ENCODE measurements at places on chromosomes 1 and 21.

DNA sequence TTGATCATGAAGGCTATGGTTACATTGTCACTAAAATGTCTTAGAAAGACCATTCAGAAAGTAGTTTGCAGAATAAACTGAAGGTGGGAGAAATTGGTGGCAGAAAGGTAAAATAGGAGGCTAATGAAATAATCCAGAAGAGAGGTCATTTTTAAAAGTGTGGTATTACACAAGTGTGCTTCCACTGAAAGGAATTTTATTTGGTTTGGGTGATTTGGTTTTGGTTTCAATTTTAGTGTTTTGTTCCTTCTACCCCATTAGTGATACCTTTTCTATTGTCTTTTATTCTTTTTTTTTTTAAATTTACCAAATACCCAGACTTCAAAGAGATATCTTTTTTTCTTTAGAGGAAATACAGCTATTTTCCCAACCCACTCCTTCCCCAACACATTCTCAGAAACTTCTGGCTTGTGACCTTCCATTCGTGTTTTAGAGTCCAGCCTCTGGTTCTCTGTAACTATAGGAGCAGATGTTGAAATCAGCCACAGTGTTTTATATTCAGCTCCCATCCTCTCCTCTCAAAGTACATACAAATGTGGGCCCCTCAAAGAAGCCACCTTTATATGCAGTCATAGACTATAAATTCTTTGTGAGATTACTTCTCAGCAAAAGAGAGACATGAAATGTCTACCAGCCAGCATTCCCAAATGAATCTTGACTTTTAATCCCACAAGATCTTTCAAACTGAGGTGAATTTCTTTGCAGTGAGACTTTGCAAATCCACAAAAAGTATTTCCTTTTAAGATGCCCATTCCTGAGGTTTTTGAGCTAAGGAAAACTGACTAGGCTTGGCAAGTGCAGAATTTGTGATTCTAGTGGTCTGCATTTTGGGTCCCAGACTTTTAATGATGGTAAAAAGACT lies 42.0 kb upstream of the PALMD start:
- no peak for DNase-seq

- no peak for DNase-seq
Measured at GRCh38 chr1:50332941-50333594, 90.2 kb downstream of the DMRTA2 start.

DNA sequence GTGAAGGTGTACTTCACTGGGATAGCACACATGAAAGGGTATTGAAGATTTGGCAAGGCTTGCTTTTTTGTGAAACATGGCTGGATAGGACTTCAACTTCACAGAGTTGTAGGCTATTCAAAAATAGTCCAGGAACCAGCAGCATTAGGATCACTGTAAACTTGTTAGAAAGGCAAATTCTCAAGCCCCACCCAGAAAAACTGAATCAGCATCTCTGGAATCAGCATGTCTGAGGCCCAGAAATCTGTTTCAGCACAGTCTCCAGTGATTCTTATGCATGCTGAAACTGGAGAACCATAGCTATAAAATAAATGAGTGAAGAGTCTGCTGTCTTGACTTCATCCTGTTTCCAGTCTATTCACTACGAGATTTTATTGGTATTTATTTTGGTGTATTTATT lies 8.1 kb upstream of the KRTAP21-3 start:
- DNase-seq: no peak

DNA sequence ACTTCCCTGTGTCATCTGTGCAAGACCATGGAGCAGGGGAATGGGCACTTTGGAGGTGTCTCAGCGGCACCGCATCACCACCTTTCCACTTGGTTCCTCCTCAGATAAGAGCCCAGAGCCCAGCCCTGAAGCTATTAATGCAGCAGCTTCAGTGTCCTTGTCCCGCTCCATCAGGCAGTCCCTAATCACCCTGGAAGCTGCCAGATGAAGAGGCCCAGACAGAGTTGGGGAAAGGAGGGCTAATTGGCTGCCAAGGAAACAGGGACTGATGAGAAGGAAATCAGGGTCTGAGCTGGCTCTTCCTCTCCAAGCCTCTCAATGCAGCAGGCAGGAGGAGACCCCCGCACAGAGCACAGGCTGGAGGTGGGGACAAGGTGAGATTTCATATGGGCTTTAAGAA lies 83.1 kb upstream of the KLHDC7A start:
- DNase-seq: no peak

GRCh38 chr1:212982430-212983152 lies 32.2 kb downstream of the VASH2 start:
- DNase-seq: no peak

DNA sequence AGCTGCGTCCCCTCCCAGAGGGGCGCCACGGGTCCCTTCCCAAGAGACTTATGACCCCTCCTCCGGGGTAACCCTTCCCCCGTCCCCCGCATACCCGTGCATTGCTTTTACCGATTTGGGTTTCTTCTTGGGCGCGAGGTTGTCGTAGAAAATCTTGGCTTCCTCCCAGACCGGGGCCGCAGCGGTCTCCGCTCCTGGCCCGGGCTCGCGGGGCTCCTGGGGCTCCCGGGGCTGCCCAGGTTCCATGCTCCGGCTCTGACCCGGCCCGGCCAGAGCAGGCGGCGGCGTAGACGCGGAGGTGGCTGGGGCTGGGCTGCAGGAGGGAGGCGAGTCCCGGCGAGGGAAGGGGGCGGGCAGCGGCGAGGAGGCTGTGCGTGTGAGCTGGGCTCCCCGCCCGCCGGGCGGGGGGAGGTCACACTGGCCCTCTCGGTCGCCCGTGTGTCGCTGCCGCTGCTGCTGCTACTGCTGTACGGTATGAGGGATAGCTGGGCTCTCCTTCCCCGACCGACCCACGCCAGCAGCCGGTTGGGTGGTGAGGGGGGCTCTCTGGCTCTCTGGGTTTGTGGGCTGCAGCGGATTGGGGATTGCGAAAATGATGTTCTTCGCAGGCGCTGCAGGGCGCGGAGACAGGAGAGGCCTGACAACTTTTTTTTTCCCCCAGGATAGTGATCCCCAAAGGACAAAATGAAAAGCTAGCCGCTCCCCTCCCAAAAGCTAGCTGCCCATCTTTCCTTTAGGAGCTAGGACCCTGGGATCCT lies at the start of gene NT5C1A:
NT5C1A (minus strand) TSS at position 315 of the 758 bp plus-strand sequence; CDS start at position 246, 69 bp downstream.
- DNase-seq: no peak

- DNase-seq: no peak
Measured at GRCh38 chr21:26739189-26739588, 106.0 kb downstream of the ADAMTS1 start.

DNA sequence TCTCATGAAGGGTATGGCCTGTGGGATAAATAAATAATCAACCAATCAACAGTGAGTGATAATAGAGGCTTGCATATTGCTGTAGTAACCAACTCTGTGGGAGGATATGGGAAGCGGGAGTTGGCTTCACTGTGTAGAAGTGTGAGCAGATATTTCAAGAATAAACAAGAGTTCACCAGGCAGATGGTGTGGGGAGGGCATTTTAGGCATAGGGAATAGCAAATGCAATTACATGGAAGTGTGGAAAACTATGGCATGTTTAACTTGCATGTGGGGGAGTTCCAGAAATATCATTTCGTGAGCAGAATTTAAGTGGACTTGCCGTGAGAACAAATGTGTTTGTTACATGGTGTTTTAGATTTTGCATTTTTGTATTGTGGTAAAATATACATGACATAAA lies 95.2 kb downstream of the SPATA46 start:
- no peak for DNase-seq

- no peak for DNase-seq
Measured at GRCh38 chr1:151435174-151435573, 24.1 kb downstream of the POGZ start.

DNA sequence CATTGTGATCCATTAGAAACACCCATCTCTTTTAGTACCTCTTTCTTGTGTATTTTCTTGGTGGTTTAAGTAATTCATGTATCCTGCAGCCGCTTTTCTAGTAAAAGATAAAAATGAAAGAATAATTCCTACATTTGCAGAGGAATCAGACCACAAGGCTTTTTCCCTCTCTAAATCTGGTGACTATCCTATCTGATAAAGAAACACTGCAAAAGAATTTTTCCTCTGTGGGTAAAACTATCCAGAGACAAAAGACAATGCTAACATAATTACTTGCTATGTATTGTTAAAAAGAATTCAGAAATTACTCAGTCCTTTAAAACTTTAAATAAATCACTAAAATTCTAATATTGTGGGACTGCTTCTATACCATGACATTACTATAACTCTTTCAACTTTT lies 51.0 kb downstream of the PRRX1 start:
- no peak for DNase-seq

DNA sequence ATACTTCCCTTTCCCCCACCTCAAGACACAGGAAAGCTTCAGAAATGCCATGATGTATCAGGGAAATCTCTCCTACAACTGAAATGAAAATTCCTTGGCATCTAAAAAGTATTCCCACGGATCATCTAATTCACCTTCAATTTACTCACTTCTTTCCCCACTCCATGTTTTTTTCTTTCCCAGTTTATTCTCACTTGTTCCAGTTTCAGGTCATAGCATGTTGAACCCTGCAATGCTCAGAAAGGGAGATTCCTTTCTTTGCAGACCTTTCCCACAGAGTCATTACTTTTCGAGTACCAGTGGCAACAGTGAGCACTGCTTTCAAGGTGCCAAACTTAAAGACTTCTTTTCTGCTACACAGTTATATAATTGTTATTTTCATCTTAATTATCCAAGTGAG lies 305.0 kb downstream of the VAV3 start:
- no peak for DNase-seq

GRCh38 chr1:31258581-31258980 lies 18.9 kb upstream of the NKAIN1 start:
- no peak for DNase-seq

DNA sequence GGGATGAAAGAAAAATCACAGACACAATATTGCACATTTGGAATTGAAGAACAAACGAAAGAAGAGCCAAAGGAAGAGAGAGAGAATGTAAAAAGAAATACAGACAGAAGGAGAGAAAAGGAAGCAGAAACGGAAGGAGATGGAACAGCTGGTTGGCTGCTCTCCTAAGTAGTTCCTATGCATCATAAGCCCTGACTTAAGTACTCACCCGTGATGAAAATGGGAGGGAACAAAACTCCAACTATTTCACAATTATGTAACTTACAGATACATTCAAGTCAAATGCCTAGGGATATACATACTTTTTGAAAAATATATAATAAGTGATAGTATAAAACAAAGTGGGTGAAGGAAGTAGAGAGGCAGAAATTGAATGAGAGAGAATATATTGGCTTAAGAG lies 88.5 kb downstream of the TTLL7 start:
- no peak for DNase-seq

DNA sequence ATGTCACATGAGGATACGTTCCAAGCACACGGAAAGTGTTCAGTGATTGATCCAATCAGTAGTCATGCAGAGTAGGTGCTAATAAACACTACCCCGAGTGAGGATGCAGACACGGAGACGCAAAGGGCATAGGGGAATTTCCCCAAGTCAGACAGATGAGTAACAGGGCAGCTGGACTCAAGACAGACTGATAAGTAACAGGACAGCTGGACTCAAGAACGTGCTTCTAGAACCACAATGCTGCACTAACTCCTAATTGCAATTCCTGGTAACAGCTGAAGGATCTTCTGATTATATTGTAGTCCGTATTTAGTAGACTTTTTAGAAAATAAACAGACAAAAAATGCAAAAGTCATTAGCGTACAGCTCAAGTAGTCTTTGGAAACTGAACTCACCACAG lies 1.9 kb upstream of the OR2T10 start:
- no peak for DNase-seq

GRCh38 chr1:65119951-65120350 lies 28.1 kb upstream of the AK4 start:
- no peak for DNase-seq

- DNase-seq: no peak
Measured at GRCh38 chr1:158071138-158071537, 77.7 kb downstream of the KIRREL1 start.

DNA sequence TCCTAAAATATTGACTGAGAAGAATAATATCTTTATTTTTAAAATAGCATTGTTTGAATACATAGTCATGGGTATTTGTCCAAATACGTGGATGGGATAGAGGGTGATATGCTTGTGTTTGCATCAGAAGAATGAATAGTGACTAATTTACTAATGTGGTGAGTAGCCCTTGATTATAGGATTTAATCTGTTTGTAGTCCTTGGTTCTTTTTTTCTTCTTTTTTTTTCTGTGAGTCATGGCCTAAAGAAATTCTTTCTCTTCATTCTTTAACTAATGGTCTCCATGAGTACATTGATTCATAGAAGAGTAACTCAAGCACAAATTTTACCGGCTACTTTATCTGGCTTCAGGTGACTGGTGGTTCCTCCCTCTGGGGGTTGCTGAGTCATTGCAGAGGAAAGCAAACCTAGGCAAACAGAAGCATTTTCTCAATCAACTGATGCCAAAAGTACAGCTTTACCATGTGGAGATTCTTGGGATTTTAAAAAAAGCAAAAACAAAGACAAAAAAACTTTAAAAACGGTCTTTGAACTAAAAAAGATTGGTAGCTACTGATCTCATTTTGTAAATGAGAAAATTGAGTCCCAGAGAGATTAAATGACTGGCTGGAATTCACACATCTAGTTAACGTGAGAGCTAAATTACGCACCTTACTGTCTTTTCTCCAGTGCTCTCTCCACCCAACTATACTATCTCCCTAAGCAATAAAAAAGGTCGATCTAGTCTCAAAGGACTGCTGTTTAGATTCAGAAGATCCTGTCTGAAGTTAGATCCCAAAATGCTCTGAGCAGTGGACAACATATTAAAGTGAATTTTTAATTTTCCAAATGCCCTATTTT lies 40.5 kb downstream of the AK5 start:
- DNase-seq: no peak

GRCh38 chr1:219782929-219783328 lies 145.4 kb downstream of the SLC30A10 start:
- DNase-seq: no peak

DNA sequence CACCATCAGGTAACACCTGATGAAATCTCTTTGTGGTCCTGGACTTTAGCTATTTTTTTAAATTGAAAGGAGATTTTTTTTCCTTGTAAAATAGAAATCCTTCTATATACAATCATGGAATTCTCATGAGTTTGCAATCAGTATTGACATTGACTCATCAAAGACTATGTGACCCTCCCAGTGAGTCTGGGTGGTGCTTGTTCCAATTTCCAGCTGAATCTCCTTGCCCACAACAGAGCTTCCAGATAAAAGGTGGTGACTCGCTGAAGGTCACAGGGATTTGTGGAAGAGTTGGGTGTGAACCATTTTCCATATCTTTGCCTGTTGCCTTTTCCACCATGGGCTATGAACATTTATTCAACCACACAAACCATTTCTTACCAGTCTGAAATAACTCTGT lies 486.6 kb downstream of the AJAP1 start:
- no peak for DNase-seq

DNA sequence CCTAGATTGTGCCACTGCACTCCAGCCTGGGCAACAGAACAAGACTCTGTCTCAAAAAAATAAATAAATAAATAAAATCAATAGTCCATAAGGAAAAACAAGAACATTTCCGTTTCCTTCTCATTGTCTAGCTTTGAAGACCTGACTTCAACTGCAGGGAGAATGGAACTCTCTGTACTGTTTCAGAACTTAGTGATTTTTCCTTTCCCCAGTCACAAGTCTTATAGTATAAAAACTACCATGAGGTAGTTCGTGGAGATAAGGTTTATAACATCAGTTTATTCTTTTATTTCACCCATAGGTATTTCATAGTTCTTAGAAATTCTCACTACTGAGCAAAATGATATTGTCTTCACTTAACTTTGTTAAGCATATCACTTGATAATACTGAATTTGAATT lies 11.4 kb upstream of the RWDD3 start:
- DNase-seq: no peak

Measured in omental fat pad (tissue), 4 donors.